ENCODE measurements at places on chromosomes 6 and 20. TPM values are rescaled to one million over a fixed set of nuclear protein-coding genes. Genes with fewer than 3 reads are reported as not detected.

Gene BTN1A1
- 0.10 TPM for total RNA-seq

Gene TMEM30A
- total RNA-seq = 76.0 TPM

Gene IL20RA
- not detected for total RNA-seq

Gene LRRC1
- 2.3 TPM for total RNA-seq

Gene CAPN11
- total RNA-seq = not detected

Gene CD109
- total RNA-seq = 6.7 TPM

Gene RNF182
- total RNA-seq = not detected

Gene PPP1R3G
- total RNA-seq = not detected

Gene SGK2
- total RNA-seq = 0.60 TPM

Gene HCRTR2
- not detected for total RNA-seq

Gene C20orf144
- 0.38 TPM for total RNA-seq

Gene PRR18
- not detected for total RNA-seq

Gene HLA-DQA1
- 0.93 TPM for total RNA-seq

All from activated naive CD4-positive, alpha-beta T cell treated with anti-CD3 and anti-CD28 coated beads for 36 hours (primary cell).